ENCODE measurements at places on chromosomes 1 and 21.

DNA sequence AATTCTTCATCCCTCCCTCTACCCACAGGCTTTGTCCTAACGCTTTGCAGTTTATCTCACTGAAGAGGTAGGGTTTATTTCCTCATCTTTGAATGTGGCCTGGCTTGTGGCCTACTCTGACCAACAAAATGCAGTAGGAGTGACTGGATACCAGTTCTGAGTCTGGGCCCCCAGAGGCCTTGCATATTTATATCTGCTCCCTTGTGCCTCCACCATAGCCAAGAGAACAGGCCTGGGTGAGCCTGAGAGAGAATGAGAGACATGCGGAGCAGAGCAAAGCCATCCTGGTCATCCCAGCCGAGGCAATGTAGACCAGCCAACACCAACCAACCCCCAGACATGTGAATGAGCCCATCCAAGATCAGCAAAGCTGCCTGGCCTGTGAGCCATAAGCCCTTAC is 30.3 kb downstream of the SMIM12 start:
- DNase-seq, result no peak

DNA sequence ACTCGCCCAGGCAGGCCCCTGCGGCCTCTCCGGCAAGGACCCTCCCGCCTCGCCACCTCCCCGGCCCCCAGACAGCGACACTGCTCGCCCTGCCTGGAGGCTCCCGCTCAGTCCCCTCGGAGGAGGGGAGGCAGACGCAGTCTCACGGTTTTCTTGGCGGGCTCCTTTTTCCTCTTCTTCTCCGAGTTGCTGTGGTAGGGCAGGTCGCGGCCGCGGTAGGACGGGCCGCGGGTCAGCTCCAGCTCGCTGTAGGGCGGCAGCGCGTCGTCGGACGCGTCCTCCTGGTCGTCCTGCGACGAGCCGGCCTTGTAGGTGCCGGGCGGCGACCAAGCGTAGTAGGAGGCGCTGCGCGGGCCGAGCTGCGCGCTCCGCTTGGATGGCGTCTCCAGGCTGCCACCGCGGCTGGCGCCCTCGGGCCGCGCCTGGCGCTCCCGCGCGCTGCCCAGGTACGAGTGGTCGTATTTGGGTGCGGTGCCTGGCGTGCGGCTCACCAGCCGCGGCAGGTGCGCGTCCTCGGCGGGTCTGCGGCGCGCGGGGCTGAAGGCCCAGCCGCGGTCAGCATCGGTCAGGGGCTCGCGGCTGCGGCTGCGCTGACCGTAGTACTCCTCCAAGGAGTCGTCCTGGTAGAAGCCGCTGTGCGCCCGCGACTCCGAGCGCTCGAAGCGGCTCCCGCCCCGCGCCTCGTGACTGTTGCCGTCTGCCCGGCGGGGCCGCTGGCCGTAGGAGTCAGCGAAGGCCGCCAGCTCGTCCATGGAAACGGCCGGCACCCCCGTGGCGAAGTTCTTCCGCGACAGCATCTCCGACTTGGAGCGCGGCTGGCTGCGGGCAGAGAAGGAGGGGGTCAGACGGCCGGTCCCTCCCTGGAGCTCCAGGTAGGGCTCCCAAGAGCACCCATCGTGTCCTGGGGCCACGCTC is 44.8 kb upstream of the TADA1 start:
- no peak for DNase-seq

GRCh38 chr21:46116189-46116775 is 18.4 kb downstream of the COL6A2 start:
- peak; percentile 6 for DNase-seq

DNA sequence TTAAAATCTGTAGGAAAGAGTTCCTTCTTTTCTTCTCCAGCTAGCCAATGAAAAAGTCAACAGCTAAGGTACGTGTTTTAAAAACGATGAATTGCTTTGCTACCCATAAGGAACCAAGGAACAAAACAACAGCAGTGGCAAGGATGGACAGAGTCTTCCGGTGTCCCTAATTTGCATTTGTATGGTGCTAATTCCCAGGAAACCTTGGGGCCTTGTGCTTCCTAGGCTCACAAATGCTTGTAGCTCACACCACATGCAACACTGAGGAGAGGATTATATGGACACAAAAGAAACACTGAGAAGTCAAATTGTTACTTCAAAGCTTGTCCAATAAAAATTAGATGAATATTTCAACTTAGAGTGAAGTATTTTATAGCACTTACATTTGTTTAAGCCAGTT is 1.8 kb upstream of the PGBD5 start:
- DNase-seq, result no peak

DNA sequence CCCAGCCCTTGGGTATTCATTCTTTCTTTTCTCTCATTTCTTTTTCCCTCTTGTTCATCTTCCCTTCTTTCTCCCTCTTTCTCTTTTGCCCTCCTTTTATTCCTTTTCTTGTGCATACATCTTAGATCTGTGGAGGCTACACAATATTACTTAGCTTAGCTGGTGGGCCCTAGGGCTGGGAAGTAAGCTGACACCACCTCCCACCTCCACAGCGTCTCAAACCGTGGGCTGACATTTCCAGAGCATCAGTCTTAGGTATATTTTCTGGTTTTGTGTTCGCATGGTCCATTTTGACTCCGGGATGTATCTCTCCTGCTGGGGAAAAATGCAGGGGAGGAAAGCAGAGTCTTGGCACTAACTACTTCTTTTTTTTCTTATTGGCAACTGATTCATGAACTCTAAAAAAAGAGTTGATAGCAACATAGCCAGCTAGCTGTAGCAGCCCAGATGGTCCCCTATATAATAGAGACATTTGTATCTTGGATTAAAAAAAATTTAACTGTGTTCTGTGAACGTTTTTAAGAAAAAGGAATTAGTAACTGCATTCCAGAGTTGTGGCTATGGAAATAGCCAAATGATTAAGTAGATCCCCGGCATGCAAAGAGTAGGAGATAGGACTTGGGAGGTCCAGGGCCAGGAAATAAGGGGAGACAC is 15.5 kb downstream of the CNIH3 start:
- DNase-seq, result no peak

DNA sequence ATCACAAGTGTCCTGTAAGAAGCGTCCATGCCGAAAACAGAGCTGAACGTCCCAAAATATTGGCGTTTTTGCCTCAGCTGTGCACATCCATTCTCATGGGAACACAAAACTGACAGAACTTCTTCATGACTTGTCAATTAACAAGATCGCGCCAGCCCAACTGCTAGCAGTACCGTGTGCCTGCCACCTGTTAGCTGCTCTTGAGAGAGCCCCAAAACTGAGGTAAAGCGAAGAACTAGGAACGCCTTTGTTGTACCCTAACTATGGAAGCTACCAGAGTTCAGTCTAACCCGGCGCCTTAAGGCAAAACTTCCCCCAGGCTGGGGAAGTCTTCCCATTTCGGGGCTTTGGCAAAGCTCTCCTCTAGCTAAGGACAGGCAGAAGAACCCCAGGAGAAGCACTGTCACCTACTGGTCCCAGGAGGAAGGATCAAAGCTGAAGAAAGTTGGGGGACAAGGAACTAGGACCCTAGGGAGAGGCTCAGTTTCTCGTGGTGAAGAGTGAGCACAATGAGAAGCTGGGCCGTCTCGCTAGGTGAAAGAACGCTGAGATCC is 719 bp downstream of the EYA3 start:
- DNase-seq, result no peak

DNA sequence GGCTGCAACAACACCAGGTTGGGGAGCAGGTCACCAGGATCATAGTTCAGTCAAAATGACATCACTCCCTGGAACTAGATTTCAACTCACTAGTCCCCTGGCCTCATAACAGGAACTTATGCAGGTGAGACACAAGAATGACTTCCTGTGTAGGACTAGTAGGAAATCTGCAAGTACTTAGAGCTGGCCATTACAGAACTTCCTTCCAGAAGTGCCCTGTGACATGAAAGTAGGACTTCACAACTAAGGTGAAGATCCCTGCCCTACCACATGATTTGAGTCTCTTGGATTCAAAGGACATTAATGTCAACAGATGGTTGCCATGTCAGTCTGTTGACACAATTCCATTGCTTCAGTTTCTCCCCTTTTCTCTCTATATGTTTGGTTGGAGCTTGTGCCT is 223.1 kb downstream of the RPS6KC1 start:
- no peak for DNase-seq

DNA sequence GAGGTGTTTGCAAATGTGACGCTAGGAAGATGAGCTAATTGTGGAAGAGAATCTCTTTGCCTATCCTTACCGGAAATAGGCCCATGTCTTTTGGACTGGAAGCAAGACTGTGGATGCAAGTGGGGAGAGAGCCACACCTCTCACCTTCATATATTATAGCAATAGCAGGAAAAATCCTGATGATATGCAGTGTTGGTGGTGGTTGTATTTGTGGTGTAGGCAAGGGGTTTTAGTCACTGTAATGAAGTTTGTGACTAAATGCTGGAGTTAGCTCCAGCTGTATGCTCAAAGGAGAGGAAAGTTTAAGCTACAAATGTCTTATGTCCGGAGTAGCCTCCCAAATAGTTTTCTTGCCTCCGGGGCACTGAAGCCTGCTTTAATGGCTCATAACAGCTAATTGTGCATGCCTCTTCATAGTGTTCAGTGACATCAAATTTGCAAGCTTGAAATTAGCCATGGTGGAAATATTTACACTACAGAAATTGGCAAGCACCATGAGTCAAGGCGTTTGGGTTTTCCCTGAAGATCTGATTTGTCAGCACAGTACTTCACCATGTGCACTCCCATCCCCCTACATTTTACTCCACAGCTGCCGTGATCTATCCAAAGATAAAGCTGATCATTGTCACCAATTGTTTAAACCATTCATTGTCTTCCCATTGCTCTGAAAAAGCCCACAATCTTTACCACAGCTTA is 102.6 kb upstream of the ZNF644 start:
- no peak for DNase-seq

DNA sequence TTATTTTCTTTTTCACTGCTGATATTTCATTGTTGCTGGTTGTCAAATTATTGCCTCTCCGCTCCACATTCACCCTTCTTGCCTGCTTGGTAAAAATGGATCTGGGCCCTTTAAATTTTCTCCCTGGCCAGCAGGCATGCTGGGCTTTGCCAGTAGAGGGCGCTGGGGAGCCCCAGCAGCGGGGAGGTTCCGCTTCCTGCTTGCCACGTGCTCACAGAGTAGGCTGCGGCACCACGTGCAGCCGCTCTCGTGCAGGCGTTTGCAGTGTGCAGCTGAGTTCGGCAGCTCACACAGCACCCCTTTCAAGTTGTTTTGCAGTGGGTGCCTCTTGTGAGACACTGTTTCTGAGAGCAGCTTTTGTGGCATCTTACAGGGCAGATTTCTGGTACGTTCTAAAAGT is at the start of gene ACTL8:
Gene ACTL8, plus strand, starts transcription at position 214 of the 400 bp plus-strand sequence. CDS start 67,676 bp downstream, outside the sequence.
- DNase-seq, result no peak

GRCh38 chr1:7931446-7931812 is 9.2 kb downstream of the TNFRSF9 start:
- DNase-seq, result peak; percentile 0

DNA sequence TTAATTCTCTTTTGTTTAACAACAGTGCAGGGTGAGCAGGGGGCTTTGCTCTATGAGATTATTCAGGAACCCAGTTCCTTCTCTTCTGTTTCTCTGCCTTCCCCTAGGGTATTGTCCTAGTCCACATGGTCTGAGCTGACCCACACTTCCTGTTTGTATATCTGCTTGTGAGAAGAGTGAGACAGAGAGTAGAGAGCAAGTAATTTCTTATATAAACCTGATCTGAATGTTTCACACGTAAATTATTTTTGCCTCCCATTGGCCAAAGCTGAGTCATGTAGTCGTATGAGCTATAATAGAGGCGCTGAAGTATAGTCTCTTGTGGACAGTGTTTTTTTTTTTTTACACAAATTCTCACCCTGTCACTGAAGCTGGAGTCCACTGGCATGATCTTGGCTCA is 134.2 kb upstream of the SERTAD4 start:
- no peak for DNase-seq

GRCh38 chr1:84774669-84775534 is 84.6 kb upstream of the SSX2IP start:
- no peak for DNase-seq

DNA sequence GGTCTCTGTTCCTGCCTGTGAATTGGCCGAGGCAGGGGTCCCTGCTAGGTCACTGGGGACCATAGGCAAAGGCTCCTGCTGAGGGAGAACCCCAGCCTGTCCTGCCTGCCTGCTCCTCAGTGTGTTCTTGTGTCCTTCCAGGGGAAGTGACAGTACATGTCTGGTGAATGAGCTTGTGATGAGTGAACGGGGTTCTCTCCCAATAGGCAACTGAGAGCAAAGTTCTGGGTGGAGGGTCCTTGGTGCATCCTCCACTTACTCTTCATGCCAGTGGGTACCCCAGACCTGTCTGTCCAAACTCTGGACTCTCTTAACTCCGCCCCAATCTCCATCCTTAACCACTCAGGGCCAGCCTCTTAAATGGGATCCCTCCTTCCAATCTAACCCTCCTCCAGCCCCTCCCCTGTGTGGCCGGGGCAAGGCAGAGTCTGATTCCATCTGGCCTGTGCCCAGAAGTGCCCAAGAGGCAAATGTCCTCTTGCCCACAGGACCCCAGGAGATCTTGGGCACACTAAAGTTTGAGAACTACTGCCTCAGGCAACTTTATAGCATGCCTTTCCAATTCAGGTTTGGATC is 2.0 kb downstream of the XKR8 start:
- no peak for DNase-seq

GRCh38 chr1:112937495-112937894 is 18.5 kb downstream of the SLC16A1 start:
- DNase-seq, result no peak

DNA sequence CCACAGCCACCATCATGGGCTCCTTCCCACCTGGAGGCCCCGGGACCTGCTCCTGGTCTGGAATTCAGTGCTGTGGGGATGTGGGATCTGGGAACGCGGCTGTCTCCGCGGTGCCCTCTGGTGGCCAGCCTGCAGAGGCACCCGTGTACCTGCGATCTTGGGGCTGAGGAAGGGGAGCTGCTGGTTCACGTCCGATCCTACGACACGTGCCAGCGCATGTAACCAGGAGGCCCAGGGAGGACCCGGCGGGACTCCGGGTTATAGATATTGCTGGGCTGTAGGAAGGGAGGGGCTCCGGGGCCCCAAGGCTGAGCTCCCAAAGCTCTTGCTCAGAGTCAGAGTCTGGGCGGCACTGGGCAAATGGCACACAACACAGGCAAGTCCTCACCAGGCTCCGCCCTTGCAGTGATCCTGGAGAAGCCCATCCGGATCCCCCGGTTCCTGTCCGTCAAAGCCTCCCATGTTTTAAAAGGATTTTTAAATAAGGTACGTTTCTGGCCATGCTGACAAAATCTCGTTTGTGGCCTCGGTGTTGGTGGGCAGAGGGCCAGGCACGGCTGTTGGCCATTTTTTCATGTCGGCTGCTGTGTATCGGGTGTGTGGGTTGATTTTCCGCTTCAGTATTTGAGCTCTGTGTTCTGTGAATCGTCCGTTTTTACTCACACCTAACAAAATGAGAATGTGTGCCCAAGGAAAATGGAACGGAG is 20.1 kb downstream of the FAAP20 start:
- peak; percentile 52 for DNase-seq

GRCh38 chr1:110673805-110674336 is 869 bp downstream of the KCNA3 start:
- no peak for DNase-seq

GRCh38 chr1:108560189-108560873 is 431 bp downstream of the EEIG2 start:
- DNase-seq, result peak; percentile 50

DNA sequence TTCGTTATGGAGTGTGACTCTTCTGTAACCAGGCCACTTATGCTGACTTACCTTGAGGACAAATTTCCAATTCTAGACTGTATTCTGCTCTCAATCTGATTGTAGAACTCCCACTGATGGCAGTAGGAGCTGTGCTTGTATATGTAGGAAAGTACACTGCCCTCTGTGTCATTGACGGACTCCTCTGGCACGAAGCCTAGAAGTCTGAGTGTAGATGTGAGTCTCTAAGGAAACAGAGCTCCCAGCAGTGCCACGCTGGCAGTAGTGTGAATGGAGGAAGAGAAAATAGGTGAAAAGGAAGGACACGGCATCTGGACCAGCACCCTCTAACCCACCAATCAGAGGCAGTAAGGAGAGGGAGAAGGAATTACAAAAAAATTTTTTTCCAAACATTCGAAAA is 130.4 kb upstream of the ADGRL2 start:
- DNase-seq, result no peak
